ENCODE measurements at places on chromosomes 2 and 18.

DNA sequence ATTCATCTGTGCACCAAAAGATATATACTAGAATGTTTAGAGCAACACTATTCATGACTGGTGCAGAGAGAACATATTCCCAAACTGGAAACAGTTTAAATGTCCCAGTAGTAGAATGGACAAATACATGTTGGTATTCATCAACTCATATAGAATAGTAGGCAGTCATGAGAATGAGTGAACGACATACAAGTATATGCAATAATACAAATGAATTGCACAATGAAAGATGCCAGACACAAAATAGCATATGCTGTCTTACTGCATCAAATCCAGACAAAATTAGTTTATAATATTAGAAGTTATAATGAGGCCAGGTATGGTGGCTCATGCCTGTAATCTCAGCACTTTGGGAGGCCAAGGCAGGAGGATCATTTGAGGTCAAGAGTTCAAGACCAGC lies 8.3 kb upstream of the PRKAG3 start:
- no peak for DNase-seq

- no peak for DNase-seq
Observed at GRCh38 chr2:174660984-174661675, 63.5 kb upstream of the WIPF1 start.

DNA sequence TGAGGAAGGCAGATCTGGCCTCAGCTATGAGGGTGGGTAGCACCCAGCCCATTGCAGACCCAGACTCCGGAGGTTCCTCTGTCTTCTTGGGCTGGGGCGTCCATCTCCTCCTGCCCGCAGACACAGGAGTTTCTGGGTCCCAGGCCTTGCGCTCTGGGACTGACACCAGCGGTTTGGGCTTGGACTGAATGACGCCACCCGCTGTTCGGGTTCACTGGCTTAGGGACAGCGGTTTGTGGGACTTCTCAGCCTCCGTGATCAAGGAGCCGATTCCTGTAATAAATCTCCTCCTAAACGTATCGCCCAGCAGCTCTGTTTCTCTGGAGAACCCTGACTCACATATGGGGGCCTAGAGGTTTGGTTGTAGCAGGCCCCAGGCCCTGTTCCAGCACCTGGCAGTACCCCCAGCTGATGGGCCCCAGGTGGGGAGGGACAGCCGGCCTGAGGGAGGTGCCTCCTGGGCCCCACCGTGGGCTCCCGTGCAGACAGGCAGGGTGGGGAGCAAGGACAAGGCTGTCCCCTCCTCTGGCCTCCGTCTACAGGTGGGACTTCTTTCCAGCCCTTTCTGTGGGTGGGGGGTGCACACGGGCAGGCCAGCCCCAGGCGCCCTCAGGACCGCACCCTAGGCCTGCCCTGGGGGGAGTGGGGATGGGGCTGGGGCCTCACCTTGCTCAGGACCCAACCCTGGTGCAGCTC lies 4.5 kb upstream of the AQP12A start:
- no peak for DNase-seq

DNA sequence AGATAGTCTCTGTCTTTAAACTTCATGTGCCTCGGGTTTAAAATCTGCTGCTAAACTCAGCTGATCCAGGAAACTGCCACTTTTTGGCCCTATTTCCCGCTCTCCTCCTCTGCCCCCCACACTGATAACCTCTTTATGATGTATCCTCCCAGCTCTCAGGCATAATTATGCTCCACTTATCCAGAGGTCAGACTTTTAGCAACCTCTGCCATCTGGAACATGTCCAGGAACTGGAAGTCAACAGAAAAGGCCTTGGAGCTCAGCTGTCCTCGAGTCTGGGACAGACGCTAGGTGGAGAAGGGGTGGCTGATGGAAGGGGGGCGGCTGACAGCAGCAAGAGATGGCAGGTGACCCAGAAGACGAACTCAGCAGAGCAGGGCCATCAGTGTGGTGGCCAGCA lies 41.2 kb downstream of the ASAP2 start:
- DNase-seq = no peak

DNA sequence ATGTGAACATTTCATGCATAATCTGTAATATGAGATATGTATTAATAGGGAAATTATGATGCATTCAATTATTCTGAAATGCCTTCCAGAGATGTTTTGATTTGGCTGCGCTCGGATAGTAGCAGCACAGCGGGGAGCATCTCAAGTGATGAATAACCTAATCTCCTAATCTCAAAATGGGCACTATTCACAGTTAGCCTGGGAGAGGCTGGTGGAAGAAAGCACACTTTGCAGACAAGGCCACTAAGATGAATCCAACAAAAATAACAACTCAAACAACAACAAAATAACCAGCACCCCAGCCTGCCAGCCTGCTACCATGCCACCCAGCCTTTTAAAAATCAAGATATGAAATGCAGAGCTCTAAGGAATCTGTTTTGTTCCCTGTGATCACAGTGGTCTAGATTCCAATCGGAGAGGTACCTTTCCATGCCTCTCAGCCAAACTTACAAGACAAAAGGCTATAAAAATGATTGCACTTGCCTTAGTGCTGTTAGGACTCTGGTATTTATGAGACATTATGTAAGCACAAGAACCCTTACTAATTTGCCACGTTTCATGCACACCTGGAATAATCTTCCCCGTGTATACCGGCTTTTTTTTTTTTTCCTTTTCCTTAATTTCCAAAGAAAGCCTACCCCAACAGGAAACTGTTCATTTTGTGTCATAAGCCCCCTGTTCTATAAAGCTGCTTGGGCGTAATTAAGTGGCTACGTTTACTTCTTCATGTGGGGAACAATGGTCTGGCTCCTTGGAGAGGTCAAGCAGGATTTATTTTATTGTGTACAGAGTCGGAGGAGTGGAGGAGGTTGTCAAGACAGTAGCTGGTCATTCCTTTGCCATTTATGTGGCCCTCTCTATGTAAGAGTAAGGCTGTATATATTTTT lies 526.9 kb upstream of the FANCL start:
- DNase-seq = no peak

DNA sequence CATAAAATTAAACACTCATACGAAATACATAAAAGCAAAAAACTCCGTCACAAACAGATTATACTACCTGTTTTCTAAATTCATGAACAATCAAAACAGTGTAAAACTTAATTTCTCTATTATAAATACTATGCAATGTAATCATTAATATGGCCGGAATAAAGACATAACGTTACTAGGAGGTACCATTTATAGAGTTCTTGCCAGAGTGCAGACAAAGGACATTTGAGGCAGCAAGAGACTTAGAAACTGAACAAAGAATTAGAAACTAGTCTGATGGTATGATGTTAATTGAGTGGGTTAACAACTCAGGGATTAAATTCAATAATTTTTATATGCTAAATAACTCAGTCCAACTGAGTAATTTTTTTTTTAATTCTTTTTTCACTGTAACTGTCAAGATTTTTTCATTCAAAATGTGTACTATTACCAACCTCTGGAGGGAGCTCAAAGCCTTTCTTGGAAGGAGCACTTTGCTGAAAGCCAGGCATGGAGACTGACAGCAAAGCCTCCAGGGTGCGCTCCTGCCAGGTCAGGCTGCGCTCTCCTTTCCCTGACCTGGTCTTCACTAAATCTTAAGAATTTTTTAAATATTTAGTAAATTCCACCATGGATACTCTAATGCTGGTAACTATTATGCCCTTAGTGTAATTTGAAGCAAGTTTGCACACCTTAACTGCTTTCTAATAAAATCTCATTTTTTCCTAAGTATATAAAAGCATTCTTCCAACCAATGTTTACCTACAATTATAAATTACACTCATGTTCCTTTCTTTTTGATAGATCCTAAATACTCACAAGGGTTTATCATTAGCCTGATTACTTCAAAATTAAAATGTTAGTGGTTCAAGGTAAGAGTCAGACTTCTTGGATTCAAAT lies 34.1 kb downstream of the WDR35 start:
- peak; percentile 32 for DNase-seq

DNA sequence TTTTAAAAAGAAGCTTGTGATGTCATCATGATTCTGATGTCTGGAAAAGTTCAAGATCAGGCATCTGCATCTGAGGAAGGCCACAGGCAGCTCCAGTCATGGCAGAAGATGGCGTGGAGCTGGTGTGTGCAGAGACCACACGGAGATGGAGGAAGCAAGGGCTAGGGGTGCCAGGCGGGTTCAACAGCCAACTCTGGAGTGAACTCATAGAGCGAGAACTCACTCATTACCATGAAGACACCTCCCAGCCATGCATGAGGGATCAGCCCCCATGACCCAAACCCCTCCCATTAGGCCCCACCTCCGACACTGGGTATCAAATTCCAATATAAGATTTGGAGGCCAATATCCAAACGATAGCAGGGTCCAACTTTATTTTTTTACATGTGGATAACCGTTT lies 61.6 kb downstream of the KCNG2 start:
- no peak for DNase-seq

DNA sequence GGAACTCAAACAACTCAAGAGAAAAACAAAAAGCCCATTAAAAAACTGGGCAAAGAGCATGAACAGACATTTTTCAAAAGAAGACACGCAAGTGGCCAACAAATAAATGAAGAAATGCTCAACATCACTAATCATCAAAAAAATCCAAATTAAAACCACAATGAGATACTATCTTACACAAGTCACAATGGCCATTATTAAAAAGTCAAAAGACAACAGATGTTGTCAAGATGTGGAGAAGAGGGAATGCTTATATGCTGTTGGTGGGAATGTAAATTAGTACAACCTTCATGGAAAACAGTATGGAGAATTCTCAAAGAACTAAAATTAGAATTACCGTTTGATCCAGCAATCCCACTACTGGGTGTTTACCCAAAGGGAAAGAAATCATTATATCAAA lies 15.1 kb downstream of the LMAN1 start:
- DNase-seq = no peak

DNA sequence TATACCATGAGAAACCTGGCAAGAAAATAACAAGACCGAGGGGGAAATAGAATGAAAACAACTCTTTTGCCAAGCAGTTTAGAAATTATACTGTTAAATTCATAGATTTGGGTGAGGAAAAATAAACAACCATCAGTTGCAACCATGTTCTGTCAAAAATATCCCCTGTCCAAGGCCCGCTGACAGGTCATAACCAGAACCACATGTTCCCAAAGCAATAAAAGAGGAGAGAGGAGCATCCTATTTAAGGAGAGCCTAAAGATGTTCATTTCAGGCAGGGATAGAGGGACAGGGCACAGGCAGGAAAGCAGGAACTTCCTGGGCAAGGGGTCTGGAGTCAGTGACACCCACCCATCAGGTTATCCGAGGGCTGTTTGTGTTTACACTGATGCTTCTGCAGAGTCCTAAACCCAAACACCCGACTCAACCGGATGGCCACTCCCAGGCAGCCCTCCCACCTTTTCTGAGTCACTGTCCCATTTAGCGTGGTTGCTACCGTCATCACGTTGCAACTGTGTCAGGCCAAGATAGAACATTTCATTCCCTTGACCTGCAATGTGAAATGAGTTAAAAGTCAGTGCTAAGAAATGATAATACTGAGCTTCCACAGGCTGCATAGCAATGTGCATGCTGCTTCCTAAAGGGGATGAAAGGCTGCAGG lies 468.3 kb upstream of the RAB12 start:
- no peak for DNase-seq

- no peak for DNase-seq
Observed at GRCh38 chr2:237540823-237541222, 25.6 kb upstream of the PRLH start.

DNA sequence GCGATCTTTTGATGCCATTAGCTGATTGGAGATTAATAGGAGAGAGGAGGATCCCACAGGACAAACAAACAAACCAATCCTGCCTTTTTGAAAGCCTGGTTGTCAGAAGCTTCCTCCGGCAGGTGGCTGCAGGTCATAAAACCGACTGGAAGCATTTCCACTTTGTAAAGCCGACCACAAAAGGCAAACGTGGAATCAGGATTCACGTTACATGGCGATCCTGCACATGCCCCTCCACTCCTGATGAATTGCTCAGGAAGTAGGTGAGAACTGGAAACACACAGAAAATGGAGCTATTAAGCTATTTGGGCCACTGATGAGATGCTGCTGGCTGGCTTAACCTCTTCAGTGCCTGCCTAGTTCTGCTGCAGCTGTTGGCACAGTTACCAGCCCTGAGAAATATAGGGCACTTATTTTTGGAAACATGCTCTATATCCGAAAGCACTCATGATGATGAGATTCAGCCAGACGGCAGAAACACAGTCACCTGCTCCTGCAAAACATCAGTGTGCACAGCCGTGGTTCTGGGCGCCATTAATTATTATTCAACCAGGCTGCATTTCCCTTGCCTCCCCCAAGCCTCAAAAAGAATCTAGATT lies 110.3 kb upstream of the ST6GAL2 start:
- DNase-seq = no peak

DNA sequence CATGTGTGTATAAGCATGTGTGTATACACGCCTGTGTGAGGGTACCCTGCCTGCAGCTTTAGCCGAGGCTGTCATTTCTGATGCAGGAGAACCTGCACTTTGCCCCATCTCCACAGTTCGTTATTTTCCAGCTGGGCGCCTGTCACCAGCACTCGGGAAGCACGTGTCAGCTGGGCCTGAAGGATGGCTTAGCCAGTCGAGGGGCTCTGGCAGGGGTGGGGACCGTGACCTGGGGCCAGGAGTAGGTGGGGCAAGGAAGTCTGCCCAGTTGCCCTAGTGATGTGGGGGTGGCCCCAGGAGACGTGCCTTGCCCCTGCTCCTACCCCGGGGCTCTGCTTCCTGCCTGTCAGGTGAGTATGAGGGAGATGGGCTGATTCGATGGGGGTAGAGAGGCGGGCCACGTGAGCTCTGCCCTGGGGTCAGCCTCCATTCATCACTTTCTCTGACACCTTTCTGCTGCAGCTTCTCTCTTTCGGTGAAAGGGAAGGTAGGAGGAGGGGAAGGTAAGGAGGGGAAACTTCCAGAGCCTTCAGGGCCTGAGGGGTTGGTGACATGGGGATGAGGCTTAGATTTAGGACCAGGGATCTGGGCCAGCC lies 130.6 kb upstream of the SKOR2 start:
- DNase-seq = no peak

DNA sequence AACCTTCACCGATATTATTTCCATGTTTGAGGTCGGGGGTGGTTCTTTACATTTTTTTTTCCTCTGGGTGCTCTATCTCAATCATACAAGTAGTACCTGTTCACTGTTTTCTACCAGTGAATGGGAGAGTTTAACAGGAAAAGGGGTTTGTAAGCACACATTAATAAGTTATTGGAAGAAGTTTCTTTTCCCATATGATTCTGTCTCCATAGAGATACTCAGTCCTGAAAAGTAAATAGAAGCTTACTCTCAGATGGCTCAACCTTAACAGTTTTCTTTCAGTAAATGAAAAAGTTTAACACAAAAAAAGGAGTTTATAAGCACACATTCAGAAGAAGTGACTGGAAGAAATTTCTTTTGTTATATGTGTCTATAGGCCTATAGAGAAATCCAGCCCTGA lies 995.6 kb upstream of the SLC39A10 start:
- DNase-seq = no peak

- peak; percentile 16 for DNase-seq
Observed at GRCh38 chr2:102592601-102593000, 26.8 kb upstream of the SLC9A2 start.

DNA sequence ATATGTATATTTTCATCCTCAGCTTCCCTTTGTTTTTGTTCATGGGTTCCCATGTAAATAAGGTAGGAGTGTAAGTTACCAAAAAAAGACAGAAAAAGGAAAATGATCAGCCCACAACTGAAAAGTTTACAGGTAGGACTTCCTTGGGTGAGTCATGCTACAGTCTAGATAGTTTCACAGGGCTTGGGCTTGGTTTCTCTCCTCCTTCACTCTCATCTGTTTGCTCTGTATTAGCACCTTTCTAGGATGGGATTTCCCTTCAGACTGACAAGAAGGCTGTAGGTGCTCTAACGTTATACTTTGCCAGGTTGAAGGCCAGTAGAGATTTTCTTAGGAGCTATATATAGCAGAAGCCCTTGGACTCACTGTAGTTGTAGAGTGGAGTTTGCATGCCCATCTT lies 57.9 kb downstream of the FAM171B start:
- DNase-seq = no peak

GRCh38 chr2:216596980-216597509 lies 36.2 kb upstream of the IGFBP2 start:
- DNase-seq = no peak
